B cell (primary cell): ENCODE measurements at places on chromosomes 7 and 10. TPM values are rescaled to one million over a fixed set of nuclear protein-coding genes. Genes with fewer than 3 reads are reported as not detected.

The MYL7 gene
- not detected in 2 replicates for total RNA-seq

The ASB4 gene
- not detected in 2 replicates for total RNA-seq

The LEP gene
- not detected in 2 replicates for total RNA-seq

The SAMD9L gene
- 45.3 and 45.8 TPM in 2 replicates for total RNA-seq

The FAM24A gene
- not detected in 2 replicates for total RNA-seq

DNA sequence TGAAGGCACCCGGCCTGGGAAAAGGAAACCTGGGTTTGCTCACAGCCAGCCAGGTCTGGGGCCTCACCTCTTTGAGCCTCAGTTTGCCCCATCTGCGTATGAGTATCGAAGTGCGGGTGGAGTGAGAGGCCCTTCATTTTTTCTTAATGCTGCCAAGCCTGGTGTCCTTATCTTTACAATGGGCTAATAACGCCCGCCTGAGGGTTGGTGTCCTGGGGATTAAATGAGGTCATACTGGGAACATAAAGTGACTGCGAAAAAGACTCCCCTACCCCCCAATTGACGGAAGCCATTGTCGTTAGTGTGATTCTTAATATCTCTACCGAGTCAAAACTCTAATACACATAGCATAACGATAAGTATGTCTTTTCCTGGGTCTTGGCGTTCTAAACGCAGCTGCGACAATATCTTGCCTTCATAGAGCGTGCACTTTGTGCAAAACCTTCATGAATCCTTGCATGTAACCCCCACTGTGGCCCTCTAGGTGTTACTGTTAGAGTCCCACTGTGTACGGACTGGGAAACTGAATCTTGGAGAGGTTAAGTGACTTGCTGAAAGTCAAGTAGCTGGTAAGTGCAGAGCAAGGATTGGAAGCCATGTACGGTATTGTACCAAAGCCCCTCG, 11.4 kb upstream of the GRB10 start:
- H3K27ac ChIP-seq = no peak overlapping the region
- H3K4me1 ChIP-seq = peaks cover 5% of the 10 kb centered on the region
- no peak for DNase-seq
- H3K4me3 ChIP-seq = no peak overlapping the region

- no peaks in the 10 kb centered on the region for H3K36me3 ChIP-seq
- H3K4me3 ChIP-seq = no peak overlapping the region
- no peak overlapping the region for H3K27ac ChIP-seq
- no peaks in the 10 kb centered on the region for H3K4me1 ChIP-seq
- H3K27me3 ChIP-seq = peaks cover 10% of the 10 kb centered on the region
These were observed 11.4 kb downstream of the SERPINE1 start for GRCh38 chr7:101138213-101138870.

- peaks cover 11% of the 10 kb centered on the region for H3K4me1 ChIP-seq
- no peak for DNase-seq
- H3K27me3 ChIP-seq = no peaks in the 10 kb centered on the region
- no peak within 1 kb of the TSS for H3K4me3 ChIP-seq
- no peaks in the 10 kb centered on the region for H3K36me3 ChIP-seq
These were observed at the start of gene CALHM3 for GRCh38 chr10:103479135-103479534. TSS of gene CALHM3 (minus strand) at chr10:103479240. CDS start at chr10:103479032, 208 bp downstream.

DNA sequence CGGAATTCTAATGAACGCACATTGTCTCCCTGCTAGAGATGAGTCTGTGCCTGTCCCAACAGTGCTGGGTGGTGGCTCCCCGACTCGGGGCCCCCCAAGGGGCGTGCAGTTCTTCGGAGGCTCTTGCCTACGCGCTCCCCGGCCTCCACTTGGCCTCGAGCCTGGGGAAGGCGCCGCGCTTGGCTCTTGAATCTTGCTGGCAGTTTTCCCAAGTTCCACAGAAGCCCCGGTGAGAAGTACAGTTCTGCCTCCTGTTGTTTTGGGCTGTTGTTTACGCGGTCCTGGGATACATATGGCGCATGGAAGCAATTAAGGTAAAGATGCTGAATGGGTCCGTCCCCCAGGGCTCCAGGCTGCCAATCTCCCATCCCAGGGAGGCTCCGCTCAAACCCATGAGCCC, 32.6 kb upstream of the UNCX start:
- H3K27me3 ChIP-seq = no peaks in the 10 kb centered on the region
- no peak overlapping the region for H3K4me3 ChIP-seq
- DNase-seq = no peak
- no peak overlapping the region for H3K27ac ChIP-seq
- H3K4me1 ChIP-seq = no peaks in the 10 kb centered on the region
- no peaks in the 10 kb centered on the region for H3K36me3 ChIP-seq

DNA sequence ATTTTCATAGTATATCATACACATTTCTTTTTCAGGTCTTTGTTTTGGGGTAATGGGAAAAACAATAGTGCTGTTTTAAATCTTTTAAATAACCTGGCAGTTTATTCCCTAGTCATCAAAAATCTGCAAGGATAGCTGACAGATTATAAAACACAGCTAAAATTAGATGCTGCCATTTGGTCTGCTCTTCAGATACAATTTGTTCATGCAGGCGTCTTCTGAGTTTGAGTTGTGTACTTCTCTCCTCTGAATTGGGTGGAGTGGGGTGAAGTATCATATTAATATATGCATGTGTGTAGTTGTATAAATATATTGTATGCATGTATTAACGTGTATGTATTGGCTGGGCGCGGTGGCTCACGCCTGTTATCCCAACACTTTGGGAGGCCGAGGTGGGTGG, 42.9 kb upstream of the ST7 start:
- H3K4me1 ChIP-seq = no peaks in the 10 kb centered on the region
- no peak for DNase-seq
- no peaks in the 10 kb centered on the region for H3K27me3 ChIP-seq
- H3K4me3 ChIP-seq = no peak overlapping the region
- H3K36me3 ChIP-seq = peaks cover 29% of the 10 kb centered on the region

DNA sequence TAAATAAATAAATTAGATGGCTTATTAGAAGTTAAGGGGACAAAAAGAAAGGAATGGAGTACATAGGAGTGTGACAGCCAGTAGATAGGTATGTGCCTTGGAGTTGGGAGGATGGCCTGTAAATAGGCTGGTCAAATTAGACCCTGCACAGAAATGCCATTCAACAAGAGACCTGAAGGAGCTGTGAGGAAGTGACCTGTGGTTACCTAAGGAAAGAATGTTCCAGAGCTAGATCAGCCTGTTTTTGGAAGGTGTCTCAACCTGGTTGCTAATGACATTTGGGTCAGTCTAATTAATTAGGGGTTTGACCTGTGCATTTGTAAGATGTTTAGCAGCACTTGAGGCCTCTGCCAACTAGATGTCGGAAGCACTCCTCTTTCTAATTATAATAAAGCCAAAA, 315.3 kb upstream of the PLXDC2 start:
- no peak for DNase-seq
- no peaks in the 10 kb centered on the region for H3K27me3 ChIP-seq
- H3K4me1 ChIP-seq = no peaks in the 10 kb centered on the region
- H3K27ac ChIP-seq = no peak overlapping the region
- no peak overlapping the region for H3K4me3 ChIP-seq

DNA sequence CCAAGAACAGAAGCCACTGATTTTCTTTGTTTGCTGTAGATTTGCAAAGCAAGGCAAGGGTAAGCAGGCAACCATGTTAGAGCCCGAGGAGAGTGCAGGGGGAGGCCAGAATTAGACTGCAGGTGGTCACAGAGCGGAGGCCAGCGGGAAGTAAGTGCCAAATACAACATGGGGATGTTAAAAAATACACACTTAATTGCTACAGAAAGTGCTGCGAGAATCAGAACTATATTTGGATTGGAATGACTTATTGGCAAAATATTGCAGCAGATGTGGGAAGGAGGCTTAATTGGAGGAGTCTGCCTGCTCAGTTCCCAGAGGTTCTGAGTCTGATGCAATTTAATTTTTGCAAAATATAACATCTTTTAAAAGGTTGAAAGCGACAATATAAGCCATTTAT, 49.7 kb upstream of the ADCY1 start:
- no peaks in the 10 kb centered on the region for H3K4me1 ChIP-seq
- H3K4me3 ChIP-seq = no peak overlapping the region
- no peaks in the 10 kb centered on the region for H3K27me3 ChIP-seq
- DNase-seq = no peak
- no peak overlapping the region for H3K27ac ChIP-seq

- no peaks in the 10 kb centered on the region for H3K36me3 ChIP-seq
- peak overlapping the region; percentile 62 for H3K4me3 ChIP-seq
- no peak overlapping the region for H3K27ac ChIP-seq
- no peak for DNase-seq
These were observed 94.2 kb upstream of the DDC start for GRCh38 chr7:50659329-50659965.

DNA sequence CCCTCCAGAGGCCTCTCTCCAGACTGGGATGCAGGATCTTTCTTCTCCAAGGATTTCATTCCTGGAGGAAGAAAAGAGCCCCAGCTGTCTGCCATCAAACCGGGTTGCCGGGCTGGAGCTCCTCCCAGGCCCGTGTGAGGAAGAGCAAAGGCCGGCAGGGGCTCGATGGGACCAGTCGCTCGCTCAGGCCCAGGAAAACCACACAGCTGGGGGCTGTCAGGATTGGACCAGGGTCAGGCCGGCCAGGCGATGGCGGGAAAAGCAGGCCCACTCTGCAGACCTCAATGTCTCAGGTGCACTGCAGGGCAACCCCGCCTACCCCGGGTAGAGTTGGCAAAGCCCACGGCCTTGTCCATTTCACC, 98.1 kb upstream of the DNAAF5 start:
- no peak overlapping the region for H3K4me3 ChIP-seq
- no peak overlapping the region for H3K27ac ChIP-seq
- no peaks in the 10 kb centered on the region for H3K4me1 ChIP-seq
- H3K36me3 ChIP-seq = no peaks in the 10 kb centered on the region

GRCh38 chr10:112835944-112836451, 114.0 kb upstream of the TCF7L2 start:
- no peak overlapping the region for H3K4me3 ChIP-seq
- no peaks in the 10 kb centered on the region for H3K36me3 ChIP-seq
- no peaks in the 10 kb centered on the region for H3K27me3 ChIP-seq
- DNase-seq = no peak
